ENCODE measurements at places on chromosomes 5 and 9.

DNA sequence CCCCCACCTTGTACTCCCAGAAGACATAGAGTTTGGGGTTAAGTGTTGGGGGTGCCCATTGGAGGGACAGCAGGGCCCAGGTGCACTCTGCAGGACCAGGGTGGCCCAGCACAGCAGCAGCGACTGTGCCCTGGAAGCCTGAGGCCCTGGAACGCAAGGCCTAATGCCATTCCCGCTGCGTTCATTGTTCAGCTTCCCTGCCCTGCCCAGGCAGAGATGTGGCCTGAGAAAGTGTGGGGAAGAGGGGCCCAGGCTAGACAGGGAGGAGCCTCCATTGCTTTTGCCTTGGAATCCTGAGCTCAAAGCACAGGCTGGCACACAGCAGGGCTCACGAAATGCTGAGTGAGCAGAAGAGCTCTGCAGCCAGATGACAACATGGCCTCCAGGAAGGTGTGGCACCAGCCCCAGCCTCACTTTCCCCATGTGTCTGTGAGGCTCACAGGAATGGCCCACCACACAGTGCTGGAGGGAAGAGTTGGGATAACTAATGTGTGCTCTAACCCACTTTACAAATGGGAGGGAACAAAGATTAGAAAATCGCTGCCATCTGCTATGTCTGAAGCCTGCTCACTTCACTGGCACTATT, 19.4 kb downstream of the S1PR3 start:
- DNase-seq: no peak

DNA sequence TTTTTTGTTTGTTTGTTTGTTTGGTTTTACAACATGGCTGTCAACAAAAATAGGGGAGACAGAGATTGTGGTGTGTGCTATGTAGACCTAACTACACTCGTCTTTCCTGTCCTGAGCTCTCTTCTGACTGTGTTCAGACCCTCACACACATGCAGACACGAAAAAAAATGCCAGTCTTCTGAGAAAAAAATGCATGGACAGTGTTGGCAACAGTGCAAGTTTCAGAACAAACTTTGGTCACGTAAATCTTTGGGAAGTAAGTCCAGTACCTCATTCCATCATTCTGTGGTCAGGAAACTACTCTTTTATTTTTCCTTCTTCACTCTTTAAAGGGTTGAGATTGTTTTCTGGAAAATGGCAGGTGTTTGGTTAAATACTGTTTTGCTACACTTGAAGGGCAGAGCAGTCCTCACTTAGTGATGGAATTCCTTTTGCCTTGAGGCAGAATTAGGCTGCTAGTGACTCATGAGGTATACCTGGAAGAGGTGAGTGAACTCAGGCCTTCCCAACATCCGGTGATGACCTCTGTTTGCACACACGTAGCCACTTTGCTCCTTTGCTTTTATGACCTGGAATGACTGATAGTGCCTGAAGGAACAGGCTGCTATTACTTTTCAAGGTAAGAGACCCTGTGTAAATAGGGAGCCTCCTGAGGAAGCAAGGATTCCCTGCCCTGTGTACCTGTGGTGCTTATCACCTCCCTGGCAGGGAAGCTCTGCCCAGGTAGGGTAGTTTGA, 81.6 kb upstream of the TNFAIP8 start:
- DNase-seq: peak; percentile 94

GRCh38 chr5:171422902-171423663, 3.6 kb downstream of the FGF18 start:
- no peak for DNase-seq

DNA sequence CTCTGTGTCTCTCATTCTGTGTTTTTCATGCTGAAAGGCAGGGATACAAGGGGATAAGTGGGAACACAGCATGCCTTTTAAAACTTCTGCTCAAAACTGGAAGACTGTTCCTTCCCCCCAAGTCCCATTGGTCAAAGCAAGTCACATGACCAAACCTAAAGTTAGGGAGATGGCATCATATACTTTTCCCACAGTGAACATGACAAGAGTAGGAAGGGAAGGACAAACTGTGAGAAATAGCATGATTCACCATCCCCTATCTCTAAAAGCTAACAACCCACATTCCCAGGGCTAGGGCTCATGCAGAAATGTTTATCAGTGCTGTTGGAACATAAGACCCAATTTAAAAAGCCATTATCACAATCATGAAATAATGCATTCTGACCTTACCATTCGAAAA, 24.2 kb upstream of the SHISAL2B start:
- DNase-seq: peak; percentile 77

- no peak for DNase-seq
Observed at GRCh38 chr5:41457094-41457493, 53.3 kb downstream of the PLCXD3 start.

DNA sequence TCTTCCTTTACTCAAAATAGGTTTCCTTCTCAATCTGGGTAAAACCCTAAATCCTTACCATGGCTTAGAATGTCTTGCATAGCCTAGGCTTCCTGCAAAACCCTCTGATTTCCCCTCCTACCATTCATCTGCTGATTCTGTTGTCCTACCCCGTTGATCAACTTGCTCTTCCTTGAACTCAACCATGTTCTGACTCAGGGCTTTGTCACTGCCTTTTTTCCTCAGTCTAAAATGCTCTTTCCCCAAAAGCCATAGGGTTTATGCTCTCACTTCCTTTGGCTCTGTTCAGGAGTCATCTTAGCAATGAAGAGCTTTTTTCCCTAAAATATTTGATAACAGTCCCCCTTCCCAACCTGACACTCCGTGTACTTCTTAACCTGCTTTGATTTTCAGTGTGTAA, 79.4 kb upstream of the IZUMO3 start:
- peak; percentile 47 for DNase-seq

GRCh38 chr5:6261668-6262067, 116.7 kb downstream of the MED10 start:
- DNase-seq: peak; percentile 13

GRCh38 chr5:145797336-145797735, 37.8 kb downstream of the PRELID2 start:
- DNase-seq: peak; percentile 59
